ENCODE measurements at places on chromosomes 7 and 10. TPM values are rescaled to one million over a fixed set of nuclear protein-coding genes. Genes with fewer than 3 reads are reported as not detected.

GRCh38 chr10:128869101-128869749 lies 597.8 kb upstream of the MGMT start:
- H3K4me3 ChIP-seq = no peak overlapping the region
- DNase-seq = no peak
- no peaks in the 10 kb centered on the region for H3K36me3 ChIP-seq

Gene LRRC72
- total RNA-seq = not detected

Gene HOXA4
- total RNA-seq = 1.1 TPM

Gene RAMP3
- total RNA-seq = not detected

Gene CADPS2
- 0.54 TPM for total RNA-seq

DNA sequence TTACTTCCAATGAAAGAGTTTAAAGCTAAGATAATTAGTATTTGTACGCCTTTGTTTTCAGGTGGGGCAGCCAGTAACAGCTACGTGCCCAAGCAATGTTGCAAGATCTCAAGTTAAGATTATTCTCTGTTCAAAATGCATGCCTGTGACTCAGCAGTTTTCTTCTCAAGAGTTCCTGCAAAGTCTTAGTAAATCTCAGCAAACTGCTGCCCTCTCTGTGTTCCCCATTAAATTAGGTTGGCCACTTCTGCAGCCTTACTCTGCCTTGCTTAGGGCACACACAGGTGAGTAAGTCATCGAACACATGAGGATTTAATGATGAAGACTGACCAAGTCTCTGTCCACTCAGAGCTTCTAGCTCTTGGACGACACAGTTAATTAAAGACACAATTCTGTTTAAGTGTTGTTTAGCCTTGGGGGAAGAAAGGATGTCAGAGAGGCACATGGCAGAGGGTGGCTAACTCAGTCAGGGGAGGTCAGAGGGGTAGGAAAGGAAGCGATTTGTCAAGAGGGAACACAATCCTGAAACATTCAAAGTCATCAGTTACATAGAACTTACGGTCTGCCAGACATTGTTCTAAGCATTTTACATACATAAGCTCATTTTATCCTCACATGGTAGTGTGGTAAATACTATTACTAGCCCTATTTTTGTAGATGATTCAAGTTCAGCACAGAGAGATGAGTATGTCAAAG lies 20.2 kb upstream of the SLC35G1 start:
- peaks cover 3% of the 10 kb centered on the region for H3K4me1 ChIP-seq
- no peaks in the 10 kb centered on the region for H3K27me3 ChIP-seq
- H3K27ac ChIP-seq = peak overlapping the region; percentile 13
- no peak overlapping the region for H3K4me3 ChIP-seq
- DNase-seq = peak; percentile 63

Gene AGR2
- total RNA-seq = not detected

DNA sequence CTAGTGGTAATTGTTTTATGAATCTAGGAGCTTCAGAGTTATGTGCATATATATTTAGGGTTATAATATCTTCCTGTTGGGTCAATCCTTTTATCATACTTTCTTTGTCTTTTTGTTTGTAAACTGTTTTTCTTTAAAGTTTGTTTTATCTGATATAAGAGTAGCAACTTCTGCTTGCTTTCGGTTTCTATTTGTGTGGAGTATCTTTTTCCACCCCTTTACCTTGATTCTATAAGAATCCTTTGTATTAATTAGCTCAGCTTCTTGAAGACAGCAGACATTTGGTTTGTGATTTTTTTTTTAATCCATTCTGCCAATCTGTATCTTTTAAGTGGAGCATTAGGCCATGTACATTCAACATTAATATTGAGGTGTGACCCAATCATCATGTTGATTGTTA lies 9.3 kb downstream of the CASP7 start:
- no peak overlapping the region for H3K4me3 ChIP-seq
- no peak for DNase-seq
- no peaks in the 10 kb centered on the region for H3K4me1 ChIP-seq
- no peaks in the 10 kb centered on the region for H3K27me3 ChIP-seq
- peaks cover 9% of the 10 kb centered on the region for H3K36me3 ChIP-seq
- H3K27ac ChIP-seq = no peak overlapping the region

DNA sequence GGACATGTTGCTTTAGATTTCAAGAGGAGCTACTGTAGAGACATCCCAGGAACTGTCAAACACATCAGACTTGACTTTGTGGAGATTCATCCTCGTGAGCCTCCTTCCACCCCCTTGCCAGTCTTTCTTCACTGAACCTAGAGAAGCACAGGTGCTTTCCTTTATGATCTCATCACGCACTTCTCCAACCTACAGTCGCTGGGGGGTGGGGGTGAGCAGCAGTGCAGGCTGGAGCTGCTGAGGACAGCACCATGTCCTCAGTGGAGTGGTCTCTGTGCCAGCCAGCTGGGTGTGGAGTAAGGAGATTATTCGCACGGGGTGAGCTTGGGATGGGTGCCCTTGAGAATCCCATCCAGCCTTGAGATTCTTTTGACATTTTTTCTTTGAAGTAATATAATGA lies 88.1 kb downstream of the VOPP1 start:
- H3K4me1 ChIP-seq = peaks cover 6% of the 10 kb centered on the region
- H3K27me3 ChIP-seq = no peaks in the 10 kb centered on the region
- H3K4me3 ChIP-seq = no peak overlapping the region

Gene COMMD3
- total RNA-seq = 44.8 TPM

DNA sequence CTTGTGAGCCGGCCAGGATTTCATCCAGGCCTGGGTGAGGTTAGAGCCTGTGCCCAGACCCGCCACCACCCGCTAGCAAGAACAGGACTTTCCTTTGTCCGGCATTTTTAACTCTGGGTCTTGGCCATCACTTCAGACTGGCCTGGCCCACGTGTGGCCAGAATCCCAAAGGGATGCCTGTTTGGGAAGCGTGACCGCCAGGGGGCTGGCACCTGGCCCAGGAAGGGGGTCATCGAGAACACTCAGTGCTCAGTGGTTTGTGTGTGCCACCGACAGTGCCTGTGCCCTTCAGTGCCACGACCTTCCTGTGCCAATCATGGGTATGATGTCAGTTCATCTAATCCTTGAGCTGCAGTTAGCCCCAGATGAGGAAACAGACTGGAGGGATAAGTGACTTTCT lies 85.0 kb downstream of the ZMIZ1 start:
- no peaks in the 10 kb centered on the region for H3K27me3 ChIP-seq
- peaks cover 72% of the 10 kb centered on the region for H3K4me1 ChIP-seq
- H3K27ac ChIP-seq = peak overlapping the region; percentile 94
- H3K36me3 ChIP-seq = peaks cover 30% of the 10 kb centered on the region
- no peak for DNase-seq
- H3K4me3 ChIP-seq = no peak overlapping the region

DNA sequence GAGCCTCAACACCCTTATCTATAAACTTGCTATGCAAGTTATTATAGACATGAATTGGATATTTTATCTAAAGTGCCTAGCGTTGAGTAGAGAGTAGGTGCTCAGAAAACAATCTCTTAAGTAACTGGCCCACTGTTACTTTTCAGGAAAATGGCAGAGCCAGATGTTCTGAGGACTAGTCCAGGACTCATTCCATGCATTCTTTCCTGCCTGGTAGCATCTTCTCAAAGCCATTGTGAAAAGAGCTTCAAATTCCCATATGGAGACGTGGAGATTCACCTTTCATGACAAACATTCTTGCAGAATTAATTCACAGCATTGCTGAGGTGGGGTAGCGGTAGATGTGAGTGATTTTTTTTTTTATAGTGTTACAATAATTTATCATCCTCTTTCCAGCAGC lies 35.9 kb upstream of the ITPRID1 start:
- DNase-seq = no peak
- no peak overlapping the region for H3K27ac ChIP-seq
- H3K4me1 ChIP-seq = no peaks in the 10 kb centered on the region

DNA sequence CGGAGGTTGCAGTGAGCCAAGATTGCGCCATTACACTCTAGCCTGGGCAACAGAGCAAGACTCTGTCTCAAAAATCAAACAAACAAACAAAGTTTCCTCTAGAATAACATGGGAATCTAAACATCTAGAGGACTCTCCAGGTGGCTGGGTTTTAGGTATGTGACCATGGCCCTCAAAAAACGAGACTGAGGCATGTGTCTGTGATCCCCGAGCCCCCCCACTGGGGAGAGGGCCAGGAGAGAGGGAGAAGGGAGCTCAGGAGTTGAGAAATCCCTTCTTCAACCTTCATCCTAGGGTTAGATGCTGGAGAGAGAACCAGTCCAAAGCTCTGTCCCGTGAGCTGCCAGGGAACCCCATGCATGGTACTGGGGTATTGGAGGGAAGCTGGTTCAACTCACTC lies 188.0 kb upstream of the LYZL2 start:
- no peak overlapping the region for H3K4me3 ChIP-seq
- DNase-seq = no peak
- H3K36me3 ChIP-seq = no peaks in the 10 kb centered on the region
- peaks cover 40% of the 10 kb centered on the region for H3K4me1 ChIP-seq
- H3K27ac ChIP-seq = peak overlapping the region; percentile 94

Gene CACNB2
- 0.36 TPM for total RNA-seq

Gene OR13A1
- total RNA-seq = not detected

Gene NUP42
- total RNA-seq = 22.6 TPM
